ENCODE measurements at places on chromosomes 3 and 15.

GRCh38 chr3:40071683-40072238 lies 237.7 kb upstream of the EIF1B start:
- no peak for DNase-seq

- DNase-seq, result no peak
Measured at GRCh38 chr15:30984542-30984941, 6.9 kb downstream of the MTMR10 start.

DNA sequence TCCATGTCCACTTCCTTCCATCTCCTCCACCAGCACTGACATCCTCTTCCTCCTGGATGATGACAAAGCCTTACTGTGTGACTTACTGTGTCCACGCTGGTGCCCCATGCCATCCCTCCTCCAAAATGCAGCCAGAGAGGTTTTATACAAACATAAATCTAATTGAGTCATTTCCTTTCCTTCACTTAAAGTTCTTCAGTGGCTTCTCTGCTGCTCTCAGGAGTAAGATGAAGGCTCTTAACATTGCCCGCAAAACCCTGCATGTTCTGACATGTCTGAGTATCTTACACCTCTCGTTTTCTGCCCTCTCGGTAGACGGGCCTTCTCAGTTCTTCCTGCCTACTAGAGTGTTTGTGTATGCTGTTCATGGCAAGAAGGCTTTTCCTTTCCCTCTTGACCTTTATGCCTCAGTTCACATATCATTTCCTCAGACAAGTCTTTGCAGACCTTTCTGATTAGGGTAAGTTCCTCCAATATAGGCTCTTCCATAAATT lies 175.5 kb downstream of the CFAP20DC start:
- no peak for DNase-seq

GRCh38 chr3:171765511-171765887 lies 44.8 kb downstream of the PLD1 start:
- no peak for DNase-seq

DNA sequence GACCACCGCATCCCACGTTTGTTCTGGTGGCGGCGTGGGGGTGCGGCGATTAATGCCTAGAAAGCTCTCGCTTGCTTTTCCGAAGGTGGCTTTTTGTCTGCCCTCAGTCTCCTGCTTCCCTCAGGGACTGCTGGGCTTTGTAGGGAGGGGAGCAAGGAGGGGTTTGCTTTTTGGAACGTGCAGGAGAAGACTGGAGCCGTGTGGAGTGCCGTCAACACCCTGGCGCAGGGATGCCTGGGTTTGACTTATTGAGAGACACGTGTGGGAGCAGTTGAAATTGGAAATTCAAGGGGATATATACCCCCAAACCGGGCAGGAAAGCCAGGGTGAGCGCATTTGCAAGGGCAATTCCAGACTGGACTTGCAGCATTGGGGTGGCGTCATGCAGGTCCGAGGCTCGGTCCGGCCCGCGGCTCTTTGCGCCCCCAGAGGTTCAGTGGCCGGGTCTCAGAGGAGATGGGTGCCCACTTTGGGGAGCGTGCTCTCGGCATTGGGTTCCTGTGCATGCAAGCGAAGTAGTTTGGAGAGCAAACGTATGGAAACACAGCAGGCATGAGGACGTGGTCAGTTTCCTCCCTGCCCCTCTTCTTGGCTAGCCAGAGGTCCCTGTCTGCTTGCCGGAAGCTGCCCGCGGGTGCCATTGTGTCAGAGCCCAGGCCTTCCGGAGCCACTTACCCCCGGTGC lies 2.1 kb downstream of the EPHB1 start:
- DNase-seq, result no peak

- DNase-seq, result no peak
Measured at GRCh38 chr3:81270603-81271379, 490.7 kb downstream of the GBE1 start.

GRCh38 chr15:42348083-42348482 lies 11.2 kb upstream of the CAPN3 start:
- DNase-seq, result no peak

DNA sequence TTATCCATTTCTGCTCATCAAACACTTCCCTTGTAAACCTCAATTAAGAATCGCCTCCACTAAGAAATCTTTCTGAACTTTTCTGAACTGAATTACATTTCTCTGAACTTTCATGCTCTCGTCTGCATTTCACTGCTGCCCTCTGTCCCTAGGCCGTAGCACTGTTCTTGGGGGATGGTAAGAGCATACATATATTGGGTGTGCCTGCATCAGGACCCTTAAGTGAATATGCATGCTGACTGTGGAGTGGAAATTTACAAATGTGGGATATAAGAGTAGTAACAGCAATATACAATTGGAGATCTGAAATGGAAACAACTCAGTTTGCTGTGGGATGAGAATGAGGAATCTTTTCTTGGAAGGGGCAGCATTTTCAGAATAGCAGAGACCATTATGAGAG lies 148.6 kb downstream of the MCTP2 start:
- no peak for DNase-seq

All from brain pericyte (primary cell).